GM12878 (cell line): ENCODE measurements at places on chromosomes 2 and 18. TPM values are rescaled to one million over a fixed set of nuclear protein-coding genes. Genes with fewer than 3 reads are reported as not detected.

PSTPIP2 gene
- 25.1 and 26.5 TPM in 2 replicates for polyA plus RNA-seq

AMER3 gene
- polyA plus RNA-seq: not detected in 2 replicates

FBLN7 gene
- not detected in 2 replicates for polyA plus RNA-seq

DNA sequence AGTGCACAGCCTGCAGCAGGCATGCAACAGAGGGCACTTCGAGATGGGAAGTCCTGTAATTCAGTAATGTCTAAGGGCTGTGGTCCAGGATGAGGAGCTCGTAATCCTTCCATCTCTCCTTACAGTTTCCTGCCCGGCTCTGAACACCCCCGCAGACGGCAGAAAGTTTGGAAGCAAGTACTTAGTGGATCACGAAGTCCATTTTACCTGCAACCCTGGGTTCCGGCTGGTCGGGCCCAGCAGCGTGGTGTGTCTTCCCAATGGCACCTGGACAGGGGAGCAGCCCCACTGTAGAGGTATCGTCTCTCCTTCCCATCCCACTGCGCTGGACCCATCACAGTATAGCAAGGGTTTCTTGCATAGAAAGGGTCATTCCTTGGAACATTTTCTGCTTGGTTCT is 26.7 kb downstream of the FBLN7 start:
- no peak for DNase-seq

DNA sequence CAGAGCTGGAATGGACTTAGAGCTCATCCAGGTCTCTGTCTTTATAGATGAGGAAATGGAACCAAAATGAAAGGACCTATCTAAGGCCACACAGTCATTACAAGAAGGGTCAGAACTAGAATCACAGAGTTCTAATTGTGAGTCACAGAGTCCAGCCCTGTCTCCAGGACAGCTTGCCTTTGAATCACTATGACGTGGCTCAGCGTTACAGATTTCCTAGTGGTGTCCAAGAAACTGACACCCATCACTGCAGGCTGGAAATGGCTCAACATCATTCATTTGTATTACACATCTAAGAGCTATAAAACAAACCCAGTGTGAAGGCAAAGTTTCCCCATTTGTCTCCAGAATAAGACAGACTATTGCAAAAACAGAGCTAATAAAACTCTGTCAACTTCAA is 164.3 kb upstream of the SIX2 start:
- no peak for DNase-seq
